ENCODE measurements at places on chromosomes 3 and 15.

DNA sequence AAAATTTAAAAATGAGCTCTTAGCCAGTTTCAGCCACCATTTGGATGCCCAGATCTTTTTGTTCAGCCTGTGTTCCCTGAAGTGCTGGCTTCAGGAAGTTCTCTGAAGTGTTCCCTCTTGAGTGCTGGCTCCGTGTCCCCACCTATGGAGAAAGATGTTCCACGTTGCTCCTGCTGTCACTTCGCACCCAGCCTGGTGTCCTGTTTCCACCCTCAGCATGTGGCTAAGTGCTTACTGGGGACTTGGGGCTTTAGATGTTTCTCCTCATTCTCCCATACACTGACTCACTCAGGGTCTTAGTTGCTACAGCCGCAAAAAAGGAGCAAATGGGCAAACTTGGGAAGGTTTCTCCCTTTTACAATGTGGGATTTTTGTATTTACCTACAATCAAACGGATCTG lies 16.6 kb downstream of the CHCHD6 start:
- no peak for DNase-seq

DNA sequence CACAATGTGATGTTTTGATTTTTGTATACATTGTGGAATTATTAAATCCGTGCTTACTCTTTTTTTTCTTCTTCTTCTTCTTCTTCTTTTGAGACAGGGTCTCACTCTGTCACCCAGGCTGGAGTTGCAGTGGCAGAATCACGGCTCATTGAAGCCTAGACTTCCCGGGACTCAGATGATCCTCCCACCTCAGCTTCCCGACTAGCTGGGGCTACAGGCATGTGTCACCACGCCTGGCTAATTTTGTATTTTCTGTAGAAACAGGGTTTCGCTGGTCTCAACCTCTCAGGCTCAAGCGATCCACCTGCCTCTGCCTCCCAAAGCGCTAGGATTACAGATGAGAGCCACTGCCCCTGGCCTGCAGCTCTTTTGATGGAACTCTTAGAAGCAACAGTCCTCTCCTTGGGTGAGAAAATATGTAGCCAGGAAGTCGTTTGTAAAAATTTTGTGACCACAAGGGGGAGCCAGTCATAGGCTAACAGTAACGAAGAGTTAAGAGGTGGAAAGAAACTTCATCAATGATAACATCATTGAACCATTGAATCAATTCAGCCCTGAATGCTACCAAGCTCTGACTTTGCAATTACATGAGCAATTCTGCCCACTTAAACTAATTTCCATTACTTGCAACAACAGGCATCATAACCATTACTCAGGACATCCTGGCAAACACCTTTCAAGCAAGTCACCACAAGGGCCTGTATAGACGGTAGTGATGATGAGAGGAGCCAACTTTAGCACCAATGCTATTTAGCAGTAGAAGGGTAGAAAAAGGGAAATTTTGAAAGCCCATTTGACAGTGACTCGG lies 16.7 kb upstream of the CMTM7 start:
- DNase-seq = peak; percentile 49

GRCh38 chr3:185606196-185606595 lies 20.1 kb downstream of the SENP2 start:
- no peak for DNase-seq

GRCh38 chr3:63875510-63875909 lies 11.8 kb downstream of the ATXN7 start:
- DNase-seq = no peak

DNA sequence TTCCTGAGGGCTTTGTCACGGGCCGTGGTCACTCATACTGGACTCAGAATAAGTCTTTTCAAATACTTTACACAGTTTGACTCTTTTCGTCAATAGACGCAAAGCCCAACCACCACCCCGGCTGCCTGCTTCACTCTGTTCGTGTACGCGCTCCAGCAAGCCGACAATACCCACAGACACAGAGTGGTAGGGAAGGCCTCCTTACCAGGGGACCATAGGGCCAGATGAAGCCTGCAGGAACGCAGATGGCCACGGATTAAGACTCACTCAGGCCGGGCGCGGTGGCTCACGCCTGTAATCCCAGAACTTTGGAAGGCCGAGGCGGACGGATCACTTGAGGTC lies 29.7 kb downstream of the EFCAB12 start:
- peak; percentile 24 for DNase-seq

- DNase-seq = no peak
These were observed 49.4 kb upstream of the SPTSSB start for GRCh38 chr3:161420746-161421145.

DNA sequence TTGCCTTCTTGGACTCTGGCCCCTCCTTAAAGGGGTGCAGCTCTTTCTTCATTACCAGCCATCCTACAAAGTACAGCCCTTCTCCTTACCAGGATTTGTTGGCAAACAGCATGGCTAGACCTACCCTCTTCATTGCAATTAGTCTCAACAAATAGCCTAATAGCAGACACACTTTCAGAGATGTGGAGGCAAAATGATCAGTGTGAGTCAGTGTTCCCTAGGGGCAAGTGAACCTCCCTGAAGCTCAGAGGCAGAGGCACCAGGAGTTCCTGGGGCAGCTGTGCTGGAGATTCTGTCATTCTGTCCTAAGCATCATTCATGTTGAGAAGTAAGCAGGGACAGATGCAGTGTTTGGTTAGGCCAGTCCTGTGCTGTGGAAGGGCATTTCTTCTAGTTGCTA lies 14.6 kb upstream of the MECOM start:
- no peak for DNase-seq

GRCh38 chr3:176916777-176917176 lies 280.5 kb downstream of the TBL1XR1 start:
- no peak for DNase-seq

- DNase-seq = no peak
These were observed 50.9 kb downstream of the ARPP21 start for GRCh38 chr3:35690271-35690670.

DNA sequence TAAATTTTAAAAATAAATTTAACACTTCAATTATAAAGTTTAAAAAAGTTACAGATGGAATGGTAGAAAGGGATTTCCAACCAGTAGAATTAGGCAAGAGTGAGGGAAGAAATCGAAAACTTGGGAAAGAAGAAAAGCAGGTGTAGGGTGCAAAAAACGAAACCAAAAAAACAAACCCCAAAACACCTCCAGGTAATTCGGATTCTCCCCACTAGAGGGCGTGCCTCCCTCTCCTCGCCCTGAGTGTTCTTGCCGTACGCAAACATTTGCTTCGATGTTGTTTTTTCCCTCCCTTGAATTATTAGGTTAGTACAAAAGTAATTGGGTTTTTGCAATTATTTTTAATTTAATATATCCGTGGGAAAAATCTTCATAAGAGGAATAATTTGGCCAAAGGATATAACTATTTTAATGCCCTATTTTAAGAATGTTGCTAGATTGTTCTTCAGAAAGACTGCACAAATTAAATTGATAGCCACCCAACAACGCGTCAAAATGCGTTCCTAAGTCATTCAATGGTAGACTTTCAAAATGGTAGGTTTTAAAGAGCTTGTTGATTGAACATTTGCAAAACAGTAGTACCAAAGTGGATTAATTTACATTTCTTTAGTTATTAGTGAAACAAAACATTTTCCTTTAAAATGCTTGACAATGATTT lies 63.7 kb downstream of the SLC30A4 start:
- DNase-seq = peak; percentile 88

DNA sequence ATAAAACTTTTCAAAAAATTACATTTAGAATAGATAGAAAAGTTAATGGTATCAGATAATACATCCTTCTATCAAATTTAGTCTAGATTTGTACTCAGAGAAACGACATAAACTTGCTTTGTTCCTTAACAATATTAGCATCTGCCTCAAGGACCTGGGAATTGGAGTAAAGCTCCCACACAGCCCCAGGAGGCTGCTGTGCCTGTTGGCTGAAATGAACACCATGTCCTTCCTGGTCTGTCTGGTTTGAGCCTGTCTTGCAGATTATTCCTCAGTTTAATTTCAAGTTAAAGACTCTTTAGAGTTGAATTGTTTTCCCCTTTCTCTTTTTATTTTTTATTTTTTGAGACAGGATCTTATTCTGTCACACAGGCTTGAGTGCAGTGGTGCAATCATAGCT lies 19.4 kb downstream of the GNB5 start:
- no peak for DNase-seq

DNA sequence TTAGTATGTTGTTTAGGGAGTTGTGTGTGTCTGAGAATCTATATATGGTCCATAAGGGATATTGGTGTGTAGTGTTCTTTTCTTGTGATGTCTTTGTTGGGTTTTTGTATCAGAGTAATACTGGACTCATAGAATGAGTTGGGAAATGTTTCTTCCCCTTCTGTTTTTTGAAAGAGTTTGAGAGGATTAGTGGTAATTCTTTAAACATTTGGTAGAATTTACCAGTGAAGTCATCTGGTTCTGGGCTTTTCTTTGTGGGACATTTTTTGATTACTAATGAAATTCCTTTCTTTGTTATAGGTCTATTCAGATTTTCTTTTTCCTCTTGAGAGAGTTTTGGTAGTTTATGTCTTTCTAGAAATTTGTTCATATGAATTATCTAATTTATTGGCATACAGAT lies 16.9 kb downstream of the ACKR2 start:
- no peak for DNase-seq

- DNase-seq = peak; percentile 65
These were observed 10.7 kb downstream of the GCNT3 start for GRCh38 chr15:59622289-59622688.

DNA sequence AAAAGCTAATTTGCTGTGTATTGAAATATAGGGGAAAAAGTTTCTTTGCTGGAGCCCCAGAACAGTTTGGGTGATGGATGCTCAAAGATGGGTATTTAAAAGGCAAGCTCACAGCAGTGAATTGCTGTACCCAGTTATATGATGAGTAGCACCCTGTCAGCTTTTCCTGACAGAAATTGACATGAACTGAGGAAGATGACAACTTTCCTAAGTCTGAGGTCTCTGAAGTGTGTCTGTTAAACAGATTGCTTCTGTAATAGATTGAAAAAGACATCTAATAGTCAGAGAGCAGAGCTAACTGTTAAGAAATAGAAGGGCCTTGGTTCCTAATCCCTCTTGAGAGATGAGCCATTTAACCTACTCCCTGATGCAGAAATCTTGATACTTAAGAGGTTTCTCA lies 1278.0 kb upstream of the ALCAM start:
- no peak for DNase-seq

DNA sequence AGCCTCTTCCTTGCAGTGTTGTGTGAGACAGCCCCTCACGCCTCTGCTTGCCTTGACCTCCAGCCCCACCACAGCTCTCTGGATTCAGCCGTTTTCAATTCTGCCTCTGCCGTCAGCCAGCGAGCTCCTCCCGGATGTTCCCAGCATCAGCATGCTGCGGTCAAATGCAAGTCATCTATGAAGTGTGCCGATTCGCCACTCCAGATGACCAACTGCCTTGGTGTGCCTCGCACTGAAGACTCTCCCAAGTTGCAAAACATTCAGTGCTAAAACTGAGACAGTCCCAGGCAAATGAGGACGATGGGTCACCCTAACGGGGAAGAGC lies 30.6 kb upstream of the RASA2 start:
- DNase-seq = no peak

DNA sequence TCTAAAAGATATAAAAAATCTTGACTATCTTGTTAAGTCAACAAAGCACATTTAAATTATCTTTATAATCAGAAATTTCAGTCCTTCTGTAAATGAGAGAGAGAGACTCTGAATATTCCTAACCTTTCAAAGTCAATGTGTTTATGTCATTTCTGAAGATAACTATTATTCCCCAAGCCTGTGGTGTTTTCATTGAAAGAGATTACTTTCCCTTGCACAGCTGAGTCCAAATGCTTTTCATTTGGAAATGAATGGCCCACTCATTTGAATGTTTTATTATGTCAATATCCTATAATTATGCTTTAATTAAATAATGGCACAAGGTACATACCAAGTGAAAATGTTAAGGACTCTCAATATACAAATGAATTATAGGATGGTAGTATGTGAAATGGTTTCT lies 680.0 kb upstream of the DPPA4 start:
- no peak for DNase-seq

- no peak for DNase-seq
These were observed at the start of gene ISLR for GRCh38 chr15:74173380-74174218. ISLR (plus strand) TSS chr15:74173710; CDS start chr15:74174859, 1,149 bp downstream.

GRCh38 chr15:74613953-74614743 lies 1.5 kb upstream of the CLK3 start:
- no peak for DNase-seq

DNA sequence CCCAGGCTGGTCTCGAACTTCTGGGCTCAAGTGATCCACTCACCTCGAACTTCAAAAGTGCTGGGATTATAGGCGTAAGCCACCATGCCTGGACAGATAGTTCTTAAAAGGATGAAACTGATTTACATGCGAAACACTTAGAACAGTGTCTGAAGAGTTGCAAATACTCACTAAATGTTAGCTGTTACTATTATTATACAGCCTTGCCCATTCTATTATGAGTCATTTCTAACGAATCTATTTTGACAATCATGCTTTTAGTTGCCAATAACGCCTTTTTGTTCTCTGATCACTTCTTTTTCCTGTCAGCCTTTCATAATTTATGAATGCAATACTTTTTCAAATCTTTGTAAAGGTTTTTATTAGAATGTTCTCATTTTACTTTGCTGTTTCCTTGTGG lies 112.7 kb downstream of the SNRK start:
- no peak for DNase-seq

DNA sequence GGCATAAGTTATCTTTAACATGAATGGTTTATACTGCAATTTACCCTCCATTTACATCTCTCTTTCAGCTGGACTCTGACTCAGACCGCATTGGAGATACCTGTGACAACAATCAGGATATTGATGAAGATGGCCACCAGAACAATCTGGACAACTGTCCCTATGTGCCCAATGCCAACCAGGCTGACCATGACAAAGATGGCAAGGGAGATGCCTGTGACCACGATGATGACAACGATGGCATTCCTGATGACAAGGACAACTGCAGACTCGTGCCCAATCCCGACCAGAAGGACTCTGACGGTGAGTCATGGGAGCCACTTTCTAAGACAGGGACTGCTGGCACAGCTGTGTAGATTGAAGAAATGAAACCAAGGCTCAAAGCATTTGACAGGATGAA lies 11.6 kb downstream of the THBS1 start:
- DNase-seq = no peak

DNA sequence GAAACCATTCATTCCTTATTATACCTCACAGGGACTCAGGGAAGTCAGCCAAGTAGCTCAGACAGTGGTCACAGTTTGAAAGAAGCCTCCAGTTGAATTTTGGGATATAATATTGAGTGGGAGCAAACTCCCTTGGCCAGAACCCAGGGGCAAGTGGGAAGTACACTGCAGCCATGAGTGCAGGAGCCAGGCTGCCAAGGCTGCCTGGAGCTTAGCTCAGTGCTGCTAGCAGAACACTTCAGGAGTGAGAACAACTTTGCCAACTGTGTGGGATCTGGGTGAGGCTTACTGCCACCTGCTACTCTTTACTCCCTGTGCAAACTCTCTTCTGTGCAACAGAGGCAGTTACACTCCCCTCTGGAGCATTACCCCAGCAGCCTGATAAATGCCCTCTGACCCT lies 4.6 kb downstream of the OR5K3 start:
- DNase-seq = no peak

DNA sequence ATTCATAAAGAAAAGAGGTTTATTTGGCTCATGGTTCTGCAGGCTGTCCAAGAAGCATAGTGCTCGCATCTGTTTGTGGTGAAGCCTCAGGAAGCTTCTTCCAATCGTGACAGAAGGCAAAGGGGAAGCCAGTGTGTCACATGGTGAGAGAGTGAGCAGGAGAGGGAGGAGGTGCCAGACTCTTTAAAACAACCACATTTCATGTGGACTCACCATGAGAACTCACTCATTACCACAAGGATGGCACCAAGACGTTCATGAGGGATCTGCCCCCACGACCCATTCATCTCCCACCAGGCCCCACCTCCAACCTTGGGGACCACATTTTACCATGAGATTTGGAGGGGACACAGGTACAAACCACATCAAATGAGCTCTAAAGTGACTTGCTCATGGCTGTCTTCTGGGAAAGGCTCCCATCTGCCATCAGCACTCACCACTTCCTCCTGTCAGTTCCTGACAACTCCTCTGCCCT lies 327.3 kb upstream of the TLE3 start:
- peak; percentile 15 for DNase-seq

Measured in stimulated activated CD4-positive, alpha-beta T cell treated with anti-CD3 and anti-CD28 coated beads, Interleukin-2, amount 100 ng/mL, for 24 hours (primary cell).